ENCODE measurements at places on chromosomes 2 and 18. TPM values are rescaled to one million over a fixed set of nuclear protein-coding genes. Genes with fewer than 3 reads are reported as not detected.

Gene CNGA3
- total RNA-seq = not detected

- no peak for DNase-seq
Measured at GRCh38 chr18:79916546-79917168, 34.8 kb downstream of the SLC66A2 start.

GRCh38 chr2:30362468-30363081 is 84.5 kb upstream of the LCLAT1 start:
- no peak for DNase-seq

GRCh38 chr2:46805401-46805951 is 110.1 kb downstream of the MCFD2 start:
- no peak for DNase-seq

DNA sequence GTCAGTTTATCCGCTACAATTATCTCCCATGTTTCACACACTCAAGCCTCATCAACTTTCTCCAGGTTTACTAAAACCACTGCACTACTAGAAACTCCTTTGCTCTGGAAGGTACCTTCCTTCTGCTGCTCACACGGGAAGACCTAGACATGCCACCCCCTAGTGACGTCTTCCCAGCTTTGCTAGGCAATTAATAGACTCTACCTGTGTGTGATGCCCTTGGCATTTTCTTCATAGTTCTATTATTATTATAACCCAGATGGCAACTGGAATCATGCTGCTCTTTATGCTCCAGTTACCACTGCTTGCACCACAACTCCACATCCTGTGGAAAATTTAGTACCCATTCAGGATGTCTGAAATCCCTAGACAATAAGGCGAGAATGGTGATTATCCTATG is 42.4 kb downstream of the CACNB4 start:
- DNase-seq = no peak

- DNase-seq = no peak
Measured at GRCh38 chr2:156021146-156022040, 311.1 kb downstream of the NR4A2 start.

DNA sequence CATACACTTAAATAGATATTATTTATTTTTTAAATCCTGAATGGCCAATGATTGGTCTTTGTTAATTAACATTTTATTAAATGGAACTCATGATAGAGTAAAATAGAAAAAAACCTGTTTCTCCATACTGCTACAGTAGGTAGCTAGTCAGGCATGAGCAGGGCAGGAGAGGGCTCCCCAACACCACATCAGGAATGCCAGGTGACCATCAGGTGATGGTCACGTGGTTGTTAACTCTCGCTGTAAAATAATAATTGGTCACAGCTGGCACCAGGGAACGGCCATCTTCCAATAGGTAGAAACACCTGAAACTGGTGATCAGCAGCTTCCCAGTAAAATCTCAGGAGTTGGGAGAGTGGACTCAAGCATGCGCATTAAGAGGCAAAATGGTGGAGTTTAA is 172.2 kb downstream of the MEIS1 start:
- no peak for DNase-seq

All from B cell (primary cell).